Vein endothelial cell (primary cell): ENCODE measurements at places on chromosomes 3 and 15. TPM values are rescaled to one million over a fixed set of nuclear protein-coding genes. Genes with fewer than 3 reads are reported as not detected.

Gene REC114
- not detected in 2 replicates for total RNA-seq

Gene KLHL6
- 11.7 and 15.4 TPM in 2 replicates for total RNA-seq

Gene ALPK3
- 69.8 and 95.4 TPM in 2 replicates for total RNA-seq

Gene TSPAN3
- total RNA-seq: 242 and 315 TPM in 2 replicates

Gene ANKRD34C
- total RNA-seq: not detected in 2 replicates

Gene IL5RA
- not detected in 2 replicates for total RNA-seq

Gene RPL29
- total RNA-seq: 1,244 and 1,265 TPM in 2 replicates

Gene MOBP
- 0.19 and 0.65 TPM in 2 replicates for total RNA-seq

Gene VEPH1
- total RNA-seq: 178 and 210 TPM in 2 replicates

Gene SPINT1
- total RNA-seq: 3.2 and 5.2 TPM in 2 replicates

Gene NUTM1
- total RNA-seq: not detected in 2 replicates

Gene AMIGO3
- total RNA-seq: 0.76 and 0.98 TPM in 2 replicates

Gene IQCF5
- total RNA-seq: not detected in 2 replicates

Gene HRG
- total RNA-seq: not detected in 2 replicates
